ENCODE measurements at places on chromosomes 11 and 22.

- no peak for DNase-seq
Measured at GRCh38 chr11:125071435-125071834, 8.3 kb downstream of the SLC37A2 start.

DNA sequence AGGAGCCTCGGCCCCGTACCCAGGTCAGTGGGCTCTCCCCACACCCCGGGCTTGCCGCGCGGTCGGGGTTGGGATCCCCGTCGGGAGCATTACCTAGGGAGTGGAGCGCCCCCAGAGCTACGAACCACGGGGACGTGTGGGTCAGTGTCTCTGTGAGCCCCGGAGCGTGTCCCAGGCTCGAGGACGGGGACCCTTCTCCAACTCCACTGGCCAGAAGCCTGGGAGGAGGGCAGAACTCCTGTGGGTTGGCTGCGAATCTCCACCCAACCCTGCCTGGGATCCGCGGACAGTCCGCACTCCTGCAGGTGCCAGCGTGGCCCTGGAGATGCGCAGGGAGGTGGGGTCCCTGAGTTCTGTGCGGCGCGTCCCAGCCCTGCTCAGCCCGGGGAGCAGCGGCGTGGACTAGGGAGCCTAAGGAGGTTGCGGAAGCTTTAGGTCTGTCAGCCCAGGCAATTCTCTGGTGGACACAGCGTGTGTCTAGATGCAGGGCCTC, 346 bp downstream of the PPFIBP2 start:
- no peak for DNase-seq

GRCh38 chr11:35874751-35875450, 69.0 kb upstream of the LDLRAD3 start:
- no peak for DNase-seq

GRCh38 chr22:50011447-50012210, 936 bp downstream of the IL17REL start:
- DNase-seq: no peak

- no peak for DNase-seq
Measured at GRCh38 chr11:38809521-38809920, 2211.5 kb upstream of the RAG2 start.

- peak; percentile 59 for DNase-seq
Measured at GRCh38 chr22:17570851-17571631, 7.7 kb downstream of the SLC25A18 start.

GRCh38 chr22:20390394-20390907, 3.5 kb upstream of the ZNF74 start:
- DNase-seq: no peak

- no peak for DNase-seq
Measured at GRCh38 chr22:21933910-21934309, 18.7 kb downstream of the PPM1F start.

DNA sequence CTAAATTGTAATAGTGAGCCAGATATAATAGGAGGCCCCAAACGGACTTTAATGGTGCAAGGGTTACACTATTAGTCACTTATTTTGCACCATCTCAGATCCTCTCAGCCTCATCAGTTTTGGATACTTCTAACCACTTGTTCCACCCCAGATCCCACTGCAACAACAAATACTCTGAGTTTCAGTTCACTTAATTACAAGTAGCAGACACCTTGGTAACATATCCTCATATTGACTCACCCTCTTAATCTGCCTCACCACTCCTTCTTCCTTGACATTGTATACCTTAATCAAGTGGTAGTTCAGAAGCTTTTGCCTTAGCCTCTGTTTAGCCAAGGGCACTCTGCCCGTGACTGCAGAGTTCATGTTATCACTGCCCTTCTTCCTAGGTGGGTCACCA, 256.1 kb upstream of the UBASH3B start:
- no peak for DNase-seq

DNA sequence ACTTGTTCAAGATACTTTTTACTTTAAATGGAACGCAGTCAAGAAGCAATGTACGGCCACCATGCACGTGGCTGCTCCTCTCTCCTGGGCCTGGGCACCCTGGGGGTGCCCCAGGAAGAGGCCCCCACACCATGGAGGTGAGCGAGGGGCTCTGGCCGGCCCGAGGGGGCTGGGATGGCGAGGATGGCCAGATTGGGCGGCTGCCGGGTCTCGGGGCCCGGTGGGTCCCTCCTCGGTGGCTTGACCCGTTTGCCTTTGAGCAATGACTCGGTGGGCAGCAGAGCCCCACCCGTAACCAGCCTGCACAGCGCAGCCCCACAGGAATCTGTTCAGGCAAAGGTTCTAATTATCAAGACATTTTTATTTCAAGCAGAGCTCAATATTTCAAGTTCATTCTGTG, 167.4 kb downstream of the BRD1 start:
- no peak for DNase-seq

DNA sequence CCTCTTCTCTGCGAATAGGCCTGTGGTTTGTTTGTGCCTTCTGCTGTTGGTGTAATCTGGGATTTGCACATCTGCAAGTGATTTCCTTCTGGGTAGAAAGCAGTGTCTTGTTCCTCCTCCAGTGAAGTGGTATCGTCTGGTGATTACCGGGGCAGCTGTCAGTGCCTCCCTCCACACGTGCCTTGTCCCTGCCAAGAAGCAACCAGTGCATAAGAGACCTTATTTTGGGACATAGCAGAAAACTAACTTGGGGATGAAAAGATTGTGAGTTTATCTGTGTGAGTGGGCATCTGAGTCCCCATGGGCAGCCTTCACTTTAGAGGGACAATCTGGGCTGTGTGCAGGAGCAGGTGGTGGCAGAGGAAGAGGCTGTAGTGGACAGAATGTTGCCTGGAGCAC, 71.5 kb upstream of the SORL1-AS1 start:
- no peak for DNase-seq

GRCh38 chr22:36374603-36375024, 13.2 kb downstream of the MYH9 start:
- no peak for DNase-seq

DNA sequence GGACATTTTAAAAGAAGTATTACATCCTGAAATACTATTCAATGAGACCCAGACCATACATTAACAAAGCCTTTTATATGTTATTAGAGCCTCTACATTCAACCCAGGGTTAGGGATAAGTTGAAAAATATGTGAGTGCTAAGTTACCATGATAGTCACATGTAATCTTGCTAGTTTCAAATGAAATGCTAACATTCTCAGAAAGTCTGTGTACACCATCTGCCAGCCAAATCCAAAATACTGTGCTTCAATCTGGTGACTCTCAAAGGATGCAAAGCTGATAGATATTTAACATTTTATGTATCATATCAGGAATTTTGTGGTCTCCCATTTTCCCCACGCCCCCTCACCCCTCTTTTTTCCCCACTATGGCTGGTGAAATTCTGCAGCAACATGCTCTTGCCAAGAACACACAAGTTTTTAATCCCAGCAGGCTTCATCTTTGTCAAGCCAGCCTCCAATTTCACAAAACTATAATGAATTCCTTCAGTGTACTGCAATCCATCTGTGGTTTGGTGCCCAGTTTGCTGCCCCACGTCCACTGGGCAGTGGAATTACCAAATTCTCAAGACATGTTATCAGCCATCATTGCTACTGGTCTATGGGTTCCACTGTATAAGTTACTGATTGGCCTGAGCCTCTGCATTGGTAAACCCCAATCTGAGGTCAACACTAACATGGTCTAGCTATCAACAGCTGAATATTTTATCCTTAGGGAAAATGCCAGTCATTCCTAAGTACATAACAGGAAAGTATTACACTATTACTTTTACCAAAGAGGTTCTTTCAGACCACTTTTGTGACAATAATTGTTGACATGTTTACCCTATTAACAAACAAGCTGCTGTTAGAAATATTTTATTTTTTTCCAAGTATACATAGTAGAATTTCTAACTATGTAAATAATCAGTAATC, 1.5 kb upstream of the PICALM start:
- DNase-seq: no peak

- DNase-seq: no peak
Measured at GRCh38 chr11:12174477-12175143, 64.2 kb downstream of the MICAL2 start.

- DNase-seq: no peak
Measured at GRCh38 chr11:121257976-121258375, 34.6 kb upstream of the SC5D start.

- DNase-seq: no peak
Measured at GRCh38 chr11:36534276-36534840, 24.3 kb upstream of the TRAF6 start.

DNA sequence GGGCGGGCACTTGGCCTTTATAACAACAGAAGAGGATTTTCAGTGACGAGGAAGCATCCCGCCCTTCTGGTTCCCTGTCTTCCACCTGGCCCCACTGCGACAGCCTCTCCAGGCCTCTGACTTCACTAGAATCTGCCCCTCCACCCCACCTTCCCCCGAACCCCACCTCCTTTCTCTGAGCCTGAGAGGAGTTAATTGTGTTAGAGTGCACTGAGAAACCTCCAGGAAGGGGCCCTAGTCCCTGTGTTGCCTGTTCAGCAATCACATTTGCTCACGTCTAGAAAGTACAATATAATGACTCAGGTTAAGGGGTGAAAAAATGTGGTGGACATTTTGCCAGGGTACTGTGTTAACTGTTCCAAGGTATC, 38.8 kb downstream of the PTPRJ start:
- no peak for DNase-seq

DNA sequence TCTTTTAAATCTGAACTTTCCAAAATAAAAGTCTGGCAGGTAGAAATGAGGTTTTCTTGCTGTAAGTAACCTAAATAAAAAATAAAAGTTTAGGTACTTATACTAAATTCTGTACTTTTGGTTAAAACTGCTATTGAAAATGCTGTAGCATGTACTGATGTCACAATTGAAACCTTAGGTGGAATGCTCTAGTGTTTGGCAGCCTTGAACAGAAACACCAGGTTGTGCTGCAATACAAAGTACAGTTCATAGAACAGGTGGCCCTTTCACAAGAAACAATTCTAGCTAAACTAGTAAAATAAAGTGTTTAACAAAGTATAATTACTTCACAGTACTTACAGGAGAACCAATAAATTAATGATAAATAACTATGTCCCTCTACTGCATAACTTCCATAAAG, 25.1 kb downstream of the NPAT start:
- no peak for DNase-seq

GRCh38 chr11:16166571-16166970, 189.8 kb downstream of the SOX6 start:
- DNase-seq: no peak

- no peak for DNase-seq
Measured at GRCh38 chr11:109512680-109513079, 90.7 kb downstream of the C11orf87 start.

- no peak for DNase-seq
Measured at GRCh38 chr11:110294509-110294908, 1.9 kb downstream of the RDX start.

- DNase-seq: no peak
Measured at GRCh38 chr22:19565382-19566278, 41.4 kb upstream of the CLDN5 start.

DNA sequence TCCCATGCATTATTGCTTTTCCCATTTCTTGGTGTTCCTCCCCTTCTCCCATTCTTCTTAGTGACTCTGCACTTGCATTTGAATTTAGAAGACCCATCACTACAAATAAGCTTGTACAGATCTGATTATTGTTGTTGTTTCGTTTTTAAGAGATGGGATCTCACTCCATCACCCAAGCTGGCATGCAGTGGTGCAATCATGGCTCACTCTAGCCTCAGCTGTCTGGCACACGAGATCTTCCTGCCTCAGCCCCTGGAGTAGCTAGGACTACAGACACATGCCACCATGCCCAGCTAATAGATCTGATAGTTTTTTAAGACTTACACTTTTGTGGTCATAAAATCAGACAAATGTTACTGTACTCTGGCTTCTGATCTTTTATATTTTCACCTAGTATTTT, 252.1 kb downstream of the DDX10 start:
- no peak for DNase-seq

GRCh38 chr22:44597616-44598015, 99.6 kb upstream of the RTL6 start:
- DNase-seq: peak; percentile 49

DNA sequence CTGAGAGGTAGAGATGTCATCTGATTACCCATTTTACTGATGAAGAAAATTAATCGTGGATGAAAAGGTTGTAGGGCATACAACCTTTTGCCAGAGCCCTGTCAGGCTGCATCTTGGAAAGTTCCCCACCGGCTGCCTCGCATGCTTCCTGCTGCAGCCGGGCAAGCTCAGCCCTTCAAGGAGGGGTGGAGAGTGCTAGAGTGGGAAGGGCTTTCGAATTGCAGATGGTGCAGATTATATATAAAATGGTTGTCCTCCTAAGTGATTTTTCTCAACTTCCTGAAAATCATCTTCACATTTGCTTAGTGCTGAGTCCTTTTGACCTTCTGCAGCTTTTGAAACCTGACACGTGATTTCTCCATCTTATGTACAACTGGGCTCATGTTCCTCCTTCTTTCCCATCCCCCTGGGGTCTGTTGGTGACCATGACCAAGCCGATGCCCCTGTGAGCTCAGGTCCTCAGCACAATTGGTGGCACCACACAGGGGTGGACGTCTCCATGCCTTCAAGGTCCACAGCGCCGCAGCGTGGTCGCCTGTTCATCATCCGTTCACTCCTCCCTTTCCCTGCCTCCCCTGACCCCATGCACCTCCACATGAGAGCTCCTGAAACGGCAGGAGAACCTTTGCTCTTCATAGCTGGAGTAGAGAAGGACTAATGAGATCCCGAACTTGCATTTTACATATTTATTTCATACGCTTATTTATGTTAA, 47.6 kb upstream of the MYO18B start:
- no peak for DNase-seq

DNA sequence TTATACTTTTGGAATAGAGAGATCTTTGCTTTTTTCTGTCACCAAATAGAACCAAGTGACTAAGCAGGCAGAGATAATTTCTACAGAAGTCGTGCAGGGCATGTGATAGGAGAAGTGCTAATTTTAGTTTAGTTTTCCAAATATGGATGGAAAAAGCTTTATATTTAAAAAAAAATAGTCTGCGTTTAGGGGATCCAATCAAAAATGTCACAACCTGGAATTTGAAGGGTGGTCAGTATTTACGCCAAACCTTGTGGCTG, 165.7 kb downstream of the LDLRAD3 start:
- DNase-seq: no peak

DNA sequence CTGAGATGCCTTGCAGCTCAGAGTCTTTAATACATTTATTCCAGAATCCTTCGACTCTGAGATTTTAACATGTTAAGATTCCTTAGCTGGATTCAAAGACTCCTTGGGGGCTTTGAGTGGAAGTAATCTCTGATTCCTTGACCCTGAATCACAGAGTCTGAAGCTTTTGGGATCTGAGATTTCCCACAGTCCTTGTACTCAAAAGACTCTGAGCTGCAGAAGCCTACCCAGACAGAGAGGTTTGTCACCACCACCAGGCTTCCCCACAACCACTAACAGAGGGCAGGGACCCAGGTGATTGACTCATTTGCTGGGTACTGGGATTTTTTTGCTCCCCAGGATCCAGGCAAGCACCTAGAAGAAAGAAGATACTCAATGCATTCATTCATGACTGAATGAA, 1.4 kb upstream of the SERPINH1 start:
- no peak for DNase-seq

DNA sequence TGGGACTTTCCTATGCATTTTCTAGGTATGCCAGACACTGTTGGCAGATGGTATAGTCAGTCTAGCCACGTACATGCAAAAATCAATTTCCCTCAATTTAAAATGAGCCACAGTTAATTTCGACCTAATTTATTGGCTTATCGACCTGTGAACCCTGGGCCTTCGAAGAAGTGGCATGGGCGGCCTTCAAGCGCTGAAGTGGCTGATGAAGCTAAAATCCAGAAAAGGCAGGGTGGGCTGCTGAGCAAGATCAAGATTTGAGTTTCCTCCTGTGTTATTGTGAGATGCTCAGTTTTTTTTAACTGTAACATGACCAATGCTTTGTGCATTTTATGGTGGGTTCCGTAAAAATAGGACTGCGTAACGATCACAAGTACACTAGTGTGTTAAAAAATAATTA, 5.8 kb upstream of the SORL1-AS1 start:
- DNase-seq: no peak
